ENCODE measurements at places on chromosomes 12 and 14. TPM values are rescaled to one million over a fixed set of nuclear protein-coding genes. Genes with fewer than 3 reads are reported as not detected.

DNA sequence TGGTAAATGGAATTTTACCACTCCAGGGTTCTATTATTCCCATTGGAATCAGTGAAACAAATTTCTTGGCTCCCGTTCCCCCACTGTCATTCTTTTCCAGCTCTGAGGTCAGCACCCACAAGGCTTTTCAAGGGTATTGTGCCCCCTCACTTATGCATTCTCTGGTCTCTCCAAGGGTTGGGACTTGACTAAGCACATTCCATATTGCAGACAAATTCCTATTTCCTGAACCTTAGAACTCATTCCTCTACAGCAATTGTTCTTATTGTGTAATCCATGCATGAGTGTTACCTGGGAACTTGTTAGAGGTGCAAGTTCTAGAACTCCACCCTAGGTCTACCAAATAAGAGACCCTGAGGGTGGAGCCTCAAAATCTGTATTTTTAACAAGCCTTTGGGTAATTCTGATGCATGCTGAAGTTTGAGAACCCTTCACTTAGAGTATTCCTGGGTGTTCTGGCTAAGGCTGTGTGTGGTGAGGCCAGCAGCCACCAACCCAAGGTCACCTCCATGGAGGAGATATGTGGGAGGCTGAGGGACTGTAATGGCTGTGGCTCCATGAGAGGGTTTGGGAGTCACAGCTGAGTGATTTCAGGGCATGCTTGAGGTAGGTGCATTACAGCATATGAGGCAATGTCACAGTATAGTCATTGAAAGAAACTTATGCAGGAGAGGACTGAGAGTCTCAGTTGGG is 150.9 kb downstream of the TTC6 start:
- no peak overlapping the region for H3K4me3 ChIP-seq
- H3K27me3 ChIP-seq, result no peaks in the 10 kb centered on the region
- H3K27ac ChIP-seq, result no peak overlapping the region
- H3K4me1 ChIP-seq, result no peaks in the 10 kb centered on the region
- no peaks in the 10 kb centered on the region for H3K36me3 ChIP-seq

GRCh38 chr12:57755454-57756372 is 810 bp downstream of the MARCHF9 start:
- H3K4me3 ChIP-seq, result peak overlapping the region; percentile 67
- peaks cover 7% of the 10 kb centered on the region for H3K36me3 ChIP-seq
- H3K27ac ChIP-seq, result peak overlapping the region; percentile 37
- peaks cover 36% of the 10 kb centered on the region for H3K4me1 ChIP-seq

The IQSEC3 gene
- 0.32 TPM for total RNA-seq

GRCh38 chr12:93762059-93762719 is 85.0 kb downstream of the CRADD start:
- no peak overlapping the region for H3K27ac ChIP-seq
- H3K36me3 ChIP-seq, result no peaks in the 10 kb centered on the region
- peaks cover 27% of the 10 kb centered on the region for H3K4me1 ChIP-seq
- no peak overlapping the region for H3K4me3 ChIP-seq

The ATG14 gene
- 15.7 TPM for total RNA-seq

DNA sequence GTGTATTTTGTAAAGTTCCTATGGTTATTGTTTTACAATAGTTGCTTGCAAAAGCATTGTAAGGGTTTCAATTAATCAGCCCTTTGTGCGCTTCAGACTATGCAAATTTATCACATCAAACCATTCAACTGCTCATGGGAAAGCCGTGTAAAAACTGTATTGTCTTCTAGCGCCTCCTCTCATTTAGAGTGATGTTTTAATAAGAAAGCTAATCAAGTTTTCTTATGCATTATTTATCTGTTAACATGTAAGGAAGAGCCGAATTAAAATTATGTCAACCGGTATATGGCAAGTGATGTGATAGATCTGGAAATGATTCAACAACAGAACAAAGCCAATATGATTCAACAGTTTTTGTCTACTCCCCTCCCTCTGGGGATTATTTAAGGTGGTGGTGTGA is 92.5 kb upstream of the RFX4 start:
- H3K36me3 ChIP-seq, result no peaks in the 10 kb centered on the region
- no peak overlapping the region for H3K27ac ChIP-seq
- DNase-seq, result no peak
- H3K4me3 ChIP-seq, result no peak overlapping the region
- H3K27me3 ChIP-seq, result no peaks in the 10 kb centered on the region

Data from heart right ventricle (tissue), 16 donors.